Astrocyte (in vitro differentiated cells and primary cell): ENCODE measurements at places on chromosomes 7 and 10. TPM values are rescaled to one million over a fixed set of nuclear protein-coding genes. Genes with fewer than 3 reads are reported as not detected.
A peak's percentile ranks its signal among the peaks of the same experiment; 100 is the strongest.

SEMA4G gene
- total RNA-seq = 5.9 and 7.1 TPM in 2 replicates

GHRHR gene
- total RNA-seq = not detected in 2 replicates

BMS1 gene
- 24.0 and 26.3 TPM in 2 replicates for total RNA-seq

TUBB8 gene
- total RNA-seq = not detected in 2 replicates

MOGAT3 gene
- not detected in 2 replicates for total RNA-seq

TLX1 gene
- not detected in 2 replicates for total RNA-seq

ARHGEF35 gene
- total RNA-seq = 4.4 and 5.0 TPM in 2 replicates

GRCh38 chr10:121378251-121378801, 219.9 kb downstream of the FGFR2 start:
- DNase-seq = no peak

GRCh38 chr7:91233212-91233611, 31.0 kb upstream of the FZD1 start:
- no peak for DNase-seq

- DNase-seq = peak; percentile 20
Measured at GRCh38 chr7:17598846-17599245, 300.4 kb downstream of the AHR start.
